NCI-H2081 (cell line): ENCODE measurements at places on chromosomes 7 and 10.

GRCh38 chr10:22934726-22935125 is 6.9 kb downstream of the ARMC3 start:
- no peak for DNase-seq

- DNase-seq = no peak
These were observed 40.6 kb downstream of the CYP17A1 start for GRCh38 chr10:102796407-102797176.

DNA sequence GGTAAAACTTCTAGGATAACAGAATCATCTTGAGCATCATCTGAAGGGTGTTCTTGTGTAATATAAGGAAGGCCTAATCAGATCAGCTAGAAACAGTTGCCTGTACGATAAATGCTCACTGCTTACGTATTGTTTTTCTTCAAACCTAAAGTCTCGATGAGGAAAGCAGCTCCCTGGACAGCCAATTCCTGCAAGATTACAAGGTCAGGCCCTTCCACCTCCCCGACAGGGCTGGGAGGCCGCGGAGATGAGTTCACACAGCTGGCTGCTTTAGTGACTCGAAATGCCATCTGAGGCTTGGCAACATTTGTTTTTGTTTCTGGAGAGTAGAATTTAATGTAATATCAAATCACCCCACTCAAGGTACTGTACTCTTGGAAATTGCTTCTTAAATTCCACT is 95.1 kb upstream of the PFKP start:
- DNase-seq = no peak

DNA sequence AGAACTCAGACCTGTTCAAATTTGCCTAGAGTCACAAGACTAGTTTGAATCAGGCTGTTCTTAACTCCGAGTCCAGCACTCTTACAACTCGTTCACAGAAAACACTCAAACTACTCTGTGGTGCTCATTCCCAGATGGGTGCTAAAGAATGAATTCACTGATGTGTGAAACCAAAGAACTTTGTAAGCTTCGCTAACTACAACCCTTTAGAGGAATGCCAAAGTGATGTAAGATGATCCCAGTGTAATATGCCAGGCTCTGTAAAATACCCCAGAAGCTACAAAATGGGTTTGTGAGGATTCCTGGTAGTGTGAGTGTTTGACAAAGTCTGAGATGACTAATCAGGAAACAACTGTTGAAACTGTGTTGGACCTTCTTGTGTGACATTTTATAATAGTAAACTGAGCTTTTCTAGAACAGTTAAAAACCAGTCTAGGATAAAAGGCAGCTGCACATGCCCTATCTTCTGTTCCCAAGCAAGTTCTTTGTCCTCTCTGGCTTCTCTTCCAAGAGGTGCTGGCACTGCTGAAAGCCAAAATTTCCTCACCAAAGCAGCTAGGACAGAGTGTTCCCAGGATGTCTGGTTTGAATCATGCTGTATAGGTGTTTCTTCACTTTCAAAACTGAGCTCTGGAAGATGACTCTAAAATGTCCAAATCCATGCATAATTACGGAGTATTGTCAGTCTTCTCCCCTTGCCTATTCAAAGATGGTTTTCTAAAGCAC is 527.6 kb downstream of the SORCS1 start:
- DNase-seq = no peak

DNA sequence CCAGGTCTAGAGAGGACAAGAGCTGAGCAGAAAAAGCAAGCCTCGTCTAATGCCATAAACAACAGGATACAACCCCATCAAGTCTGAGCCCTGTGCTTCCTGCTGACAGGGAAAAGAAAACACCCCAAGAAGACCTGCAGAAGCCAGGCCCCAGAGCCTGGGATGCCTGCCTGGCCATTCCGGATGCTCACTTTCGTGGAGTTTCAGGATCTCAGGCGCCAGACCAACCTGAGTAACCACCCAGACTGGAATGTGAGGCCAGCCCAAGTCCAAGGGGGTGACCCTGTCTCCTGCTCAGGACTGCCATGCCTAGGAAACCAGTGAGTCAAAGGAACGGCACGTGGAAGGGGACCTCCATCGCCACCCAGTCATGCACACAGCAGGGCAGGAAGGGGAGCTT is 74.3 kb downstream of the PLXNA4 start:
- no peak for DNase-seq

DNA sequence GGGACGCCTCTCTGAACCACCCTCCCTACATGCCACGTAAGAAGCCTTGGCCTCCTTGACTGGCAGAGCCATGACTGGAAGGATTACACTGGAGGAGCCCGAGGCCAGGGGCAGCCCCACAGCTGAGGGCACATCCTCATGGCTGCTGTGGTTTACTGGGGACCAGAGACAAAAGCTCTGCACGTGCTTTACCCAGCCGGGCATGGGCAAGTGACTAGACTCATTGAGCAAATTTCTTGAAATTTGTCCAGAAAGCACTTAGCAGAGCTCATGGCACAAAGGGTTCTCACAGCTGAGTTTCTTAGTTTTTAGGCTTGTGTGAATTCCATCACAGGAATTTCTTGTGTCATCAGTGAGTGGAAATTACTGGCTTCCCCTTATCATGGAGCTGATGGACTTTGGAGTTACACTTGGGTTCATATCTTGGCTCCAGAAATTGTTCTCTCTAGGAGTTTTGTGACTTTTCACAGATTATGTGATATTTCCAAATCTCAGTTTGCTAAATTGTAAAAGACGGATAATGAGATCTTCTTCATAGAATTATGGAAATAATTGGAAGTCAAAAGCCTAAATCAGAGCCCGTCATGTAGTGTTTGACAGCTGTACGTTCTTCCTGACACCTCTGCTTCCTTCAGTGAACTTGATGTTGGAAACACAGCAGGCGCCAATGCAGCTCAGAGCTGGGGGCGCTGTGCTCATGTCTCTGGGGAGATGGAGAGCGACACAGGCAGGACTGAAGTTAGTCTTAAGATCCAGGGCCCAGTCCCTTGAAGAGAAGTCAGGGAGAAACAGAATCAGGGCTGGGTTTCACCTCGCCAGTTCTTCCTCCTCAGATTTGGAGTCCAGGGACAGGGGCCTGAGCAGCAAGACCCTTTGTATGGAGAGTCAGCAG is 47.7 kb upstream of the MGAM2 start:
- no peak for DNase-seq

DNA sequence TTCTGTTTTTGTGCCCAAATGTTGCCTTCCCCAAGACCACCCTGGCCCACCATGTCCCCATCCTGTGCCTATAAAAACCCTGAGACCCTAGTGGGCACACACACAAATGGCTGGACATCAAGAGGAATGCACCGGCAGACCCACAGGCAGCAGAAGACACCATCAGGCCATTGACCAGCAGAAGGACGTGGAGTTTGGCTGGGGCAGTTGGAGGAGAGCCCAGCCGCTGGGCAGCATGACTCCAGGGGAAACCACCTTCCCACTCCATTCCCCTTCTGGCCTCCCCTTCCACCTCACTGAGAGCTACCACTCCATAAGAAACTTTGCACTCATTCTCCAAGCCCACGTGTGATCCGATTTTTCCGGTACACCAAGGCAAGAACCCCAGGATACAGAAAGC is 309.2 kb downstream of the CAMK1D start:
- no peak for DNase-seq

GRCh38 chr10:18918532-18918931 is 130.1 kb upstream of the MALRD1 start:
- DNase-seq = no peak

DNA sequence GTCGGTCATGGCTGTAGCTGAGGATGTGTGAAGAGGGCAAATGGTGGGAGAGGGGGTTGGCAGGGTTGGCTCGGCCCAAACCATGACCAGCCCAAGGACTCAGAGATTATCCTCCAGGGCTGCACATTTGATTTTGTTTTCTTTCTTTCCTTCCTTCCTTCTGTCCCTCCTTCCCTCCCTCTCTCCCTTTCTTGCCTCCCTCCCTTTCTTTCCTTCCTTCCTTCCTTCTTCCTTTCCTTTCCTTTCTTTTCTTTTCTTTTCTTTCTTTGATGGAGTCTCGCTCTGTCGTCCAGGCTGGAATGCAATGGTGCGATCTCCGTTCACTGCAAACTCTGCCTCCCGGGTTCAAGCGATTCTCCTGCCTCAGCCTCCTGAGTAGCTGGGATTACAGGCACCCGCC is 3.8 kb downstream of the SSC4D start:
- DNase-seq = no peak

GRCh38 chr7:127807340-127807739 is 155.3 kb downstream of the SND1 start:
- DNase-seq = no peak

- no peak for DNase-seq
These were observed 69.8 kb upstream of the BAIAP2L1 start for GRCh38 chr7:98470485-98471240.

DNA sequence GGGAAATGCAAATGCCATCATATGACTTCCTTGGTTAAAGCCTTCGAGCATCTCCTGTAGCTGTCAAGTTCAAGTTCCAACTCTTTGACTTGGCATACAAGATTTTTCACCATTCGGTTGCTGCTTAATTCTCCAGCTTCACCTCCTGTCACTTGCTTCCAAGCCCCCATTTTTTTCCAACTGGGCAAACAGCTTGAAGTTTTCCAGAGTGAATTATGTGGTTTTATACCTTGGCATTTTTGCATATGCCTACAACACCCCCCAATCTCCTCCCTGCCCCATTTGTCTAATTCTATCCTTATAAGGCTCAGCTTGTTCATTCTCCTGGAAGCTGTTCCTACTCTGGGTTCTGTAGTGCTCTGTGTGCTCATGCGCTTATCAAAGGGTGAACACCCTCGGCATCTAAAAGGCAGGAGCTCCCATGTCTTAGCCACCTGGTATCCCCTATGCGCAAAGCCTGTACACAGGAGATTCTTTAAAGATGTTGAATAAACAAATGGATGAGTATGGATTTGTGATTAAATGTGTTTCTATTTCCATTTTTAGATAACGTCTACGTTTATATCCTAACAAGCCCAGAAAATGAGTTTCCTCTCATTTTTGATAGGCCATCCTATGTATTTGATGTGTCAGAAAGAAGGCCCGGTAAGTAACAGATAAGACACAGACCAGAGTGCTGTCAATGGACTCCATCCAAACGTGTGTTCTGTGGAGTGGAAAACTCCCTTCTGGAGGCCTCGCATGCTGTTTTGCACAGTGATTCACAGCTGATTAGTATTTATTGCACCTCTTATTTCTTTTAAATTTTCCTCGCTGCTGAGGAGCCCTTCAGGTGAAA is 52.5 kb downstream of the CDHR3 start:
- no peak for DNase-seq

GRCh38 chr10:106181501-106181900 is 983.0 kb downstream of the SORCS1 start:
- DNase-seq = no peak

- no peak for DNase-seq
These were observed 61.9 kb downstream of the SYPL1 start for GRCh38 chr7:106050002-106050745.

- no peak for DNase-seq
These were observed 21.3 kb downstream of the VOPP1 start for GRCh38 chr7:55550841-55551537.

DNA sequence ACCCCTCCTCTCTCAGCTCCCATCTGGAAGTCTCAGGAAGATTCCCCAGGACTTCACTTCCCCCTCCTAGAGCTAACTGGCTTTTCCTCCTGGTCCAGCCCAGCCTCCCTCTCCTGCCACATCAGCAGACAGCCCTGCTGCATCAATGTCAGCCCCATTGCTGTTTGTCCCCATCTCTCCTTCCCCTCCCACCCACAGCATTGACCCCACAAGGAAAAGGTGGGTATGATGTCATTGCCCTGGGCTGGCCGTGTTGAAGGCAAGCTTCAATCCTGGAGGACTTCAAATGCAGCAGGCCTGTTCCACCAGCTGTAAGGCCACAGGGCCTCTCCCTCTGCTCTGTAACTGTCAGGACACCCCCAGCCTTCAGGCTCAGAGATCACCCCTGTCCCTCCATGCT is 66.5 kb downstream of the C10orf105 start:
- no peak for DNase-seq

DNA sequence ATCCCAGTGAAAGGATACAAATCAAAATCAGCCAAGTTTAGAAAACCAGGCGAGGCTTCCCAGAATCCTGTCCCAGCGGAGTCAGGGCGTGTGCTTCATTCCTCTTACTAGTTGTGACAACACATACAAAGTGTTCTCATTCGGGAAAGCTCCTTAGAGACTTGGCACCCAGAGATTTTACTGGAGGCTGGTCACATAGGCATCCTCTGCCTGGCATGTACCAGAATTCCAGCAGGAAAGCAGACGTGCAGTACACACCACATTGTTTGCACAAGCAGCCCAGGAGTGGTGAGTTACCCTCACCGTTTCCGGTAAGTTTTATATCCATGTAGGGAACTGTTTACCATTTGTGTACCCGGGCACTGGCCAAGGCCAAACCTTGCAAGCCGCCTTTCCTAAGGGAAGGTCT is 34.9 kb downstream of the MMRN2 start:
- no peak for DNase-seq

DNA sequence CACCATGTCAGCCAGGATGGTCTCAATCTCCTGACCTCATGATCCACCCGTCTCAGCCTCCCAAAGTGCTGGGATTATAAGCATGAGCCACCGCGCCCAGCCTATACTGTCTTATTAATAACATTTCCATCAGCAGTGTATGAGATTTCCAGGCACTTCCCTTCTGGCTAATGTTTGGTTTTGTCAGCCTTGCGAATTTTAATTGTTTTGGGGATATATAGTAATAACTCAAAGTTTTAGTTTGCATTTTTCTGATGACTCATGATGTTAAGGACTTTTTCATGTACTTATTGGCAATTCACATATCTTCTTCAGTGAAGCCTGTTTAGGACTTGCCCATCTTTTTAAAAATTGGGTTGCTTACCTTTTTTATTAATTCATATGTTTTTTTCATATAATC is 76.0 kb downstream of the TMEM270 start:
- no peak for DNase-seq

GRCh38 chr10:90148116-90148855 is 446.9 kb downstream of the KIF20B start:
- no peak for DNase-seq

- DNase-seq = no peak
These were observed 2.1 kb downstream of the NPC1L1 start for GRCh38 chr7:44538798-44539668.
